ENCODE measurements at places on chromosomes 2 and 18. TPM values are rescaled to one million over a fixed set of nuclear protein-coding genes. Genes with fewer than 3 reads are reported as not detected.

DNA sequence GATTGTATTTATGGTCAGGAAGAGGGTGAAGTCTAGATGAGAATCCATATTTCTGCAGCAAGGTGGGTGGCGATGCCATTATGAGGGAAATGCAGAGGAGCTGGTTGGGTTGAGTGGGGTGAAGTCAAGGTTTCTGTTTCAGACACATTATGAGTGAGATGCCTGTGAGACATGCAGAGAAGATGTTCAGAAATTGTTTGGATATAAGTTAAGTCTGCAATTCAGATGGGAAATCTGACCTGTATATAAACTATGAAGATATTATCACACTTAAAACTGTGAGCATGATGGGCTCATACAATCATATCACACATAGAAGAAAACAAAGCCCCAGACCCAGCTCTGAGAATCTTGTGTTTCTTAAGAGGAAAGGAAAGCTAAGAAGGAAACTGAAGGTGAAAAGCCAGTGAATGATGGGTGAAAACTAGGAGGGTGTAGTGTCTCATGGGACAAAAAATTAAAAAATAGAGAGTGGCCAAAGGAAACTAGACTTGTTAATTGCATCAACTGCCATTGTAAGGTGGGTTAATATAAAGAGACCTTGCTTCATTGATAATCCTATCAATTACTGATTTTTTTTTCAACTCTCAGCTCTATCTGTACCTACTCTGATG is 14.2 kb downstream of the GALNT5 start:
- DNase-seq = no peak

DNA sequence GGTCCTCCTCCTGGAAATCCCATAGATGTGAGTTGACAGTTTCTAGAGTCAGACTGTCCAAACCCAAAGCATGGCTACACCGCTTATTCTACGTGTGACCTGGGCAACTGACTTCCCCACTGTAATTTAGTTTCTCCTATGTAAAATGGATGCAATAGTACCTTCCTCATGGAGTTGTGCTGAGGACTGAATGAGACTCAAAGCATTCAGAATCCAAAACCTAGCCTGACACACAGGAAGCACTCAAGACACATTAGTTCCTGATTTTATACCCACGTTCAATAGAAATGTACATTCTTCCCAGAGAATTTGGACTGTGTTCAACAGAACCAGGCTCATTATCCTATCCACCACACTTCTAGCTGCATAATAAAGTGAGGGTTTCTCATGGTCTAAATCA is 88.8 kb downstream of the STK39 start:
- DNase-seq = no peak

DNA sequence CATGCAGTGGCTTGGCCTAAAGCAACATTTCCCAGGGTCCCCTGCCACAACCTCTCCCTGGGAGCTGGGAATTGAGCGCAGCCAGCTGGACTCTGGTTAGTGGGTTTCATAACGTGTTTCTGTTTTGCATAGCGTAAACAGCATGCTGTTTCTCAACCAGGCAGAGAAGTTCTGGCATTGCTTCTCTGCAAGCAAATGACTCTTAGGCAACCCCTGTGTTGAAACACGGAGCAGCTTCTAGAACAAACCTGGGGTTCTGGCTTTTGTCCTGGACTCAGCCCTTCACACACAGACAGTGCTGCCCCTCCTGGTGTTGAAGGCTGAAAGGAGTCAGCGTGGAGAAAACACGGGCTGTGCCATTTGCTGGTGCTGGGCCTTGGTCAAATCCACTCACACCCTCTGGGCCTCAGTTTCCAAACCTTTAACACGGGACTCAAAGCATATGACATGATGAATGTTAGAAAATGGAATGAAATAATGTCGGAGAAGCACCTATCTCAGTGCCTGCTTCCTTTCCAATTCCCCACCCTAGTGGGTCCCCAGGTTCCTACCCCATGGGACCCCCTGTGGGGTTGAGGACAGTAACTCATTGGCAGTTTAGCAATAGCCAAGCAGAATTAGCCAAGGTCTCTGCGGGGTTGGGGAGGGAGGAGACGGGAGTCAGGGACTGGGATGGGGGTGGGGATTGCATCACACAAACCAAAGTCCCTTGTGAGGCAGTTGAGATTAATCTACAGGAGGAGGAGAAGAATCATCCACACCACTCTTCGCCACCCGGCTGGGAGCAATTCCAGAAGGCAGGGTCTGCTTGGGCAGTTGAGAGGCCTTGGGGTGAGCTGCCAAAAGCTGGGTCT is 30.2 kb upstream of the IL1R2 start:
- DNase-seq = no peak

DNA sequence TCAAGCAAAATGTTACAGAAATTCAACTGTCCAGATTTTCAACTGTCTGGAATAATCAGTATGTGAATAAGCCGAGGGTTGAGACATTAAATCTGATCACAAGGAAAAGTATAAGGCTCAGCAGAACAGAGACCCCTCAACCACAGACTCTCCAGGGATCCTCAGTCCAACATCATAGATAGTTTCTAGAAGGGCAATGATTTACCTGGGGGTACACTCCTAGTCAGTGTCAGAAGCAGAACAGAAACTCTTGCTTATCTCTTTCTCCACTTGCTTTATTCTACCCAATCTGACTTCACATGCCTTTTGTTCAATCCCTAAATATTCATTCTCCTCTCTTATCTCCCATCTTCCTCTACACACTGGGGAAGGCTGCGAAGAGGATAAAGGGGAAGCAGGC is 36.4 kb downstream of the ICOS start:
- no peak for DNase-seq

The CCBE1 gene
- total RNA-seq = not detected

All from NCI-H460 (cell line).